NCI-H1694 (cell line): ENCODE measurements at places on chromosomes 3 and 15.

GRCh38 chr3:29143151-29143550 lies 137.7 kb upstream of the RBMS3 start:
- no peak for DNase-seq

GRCh38 chr3:23071296-23071695 lies 131.8 kb upstream of the UBE2E2 start:
- DNase-seq, result no peak

- no peak for DNase-seq
Observed at GRCh38 chr3:12755754-12756153, 3.3 kb downstream of the TMEM40 start.

GRCh38 chr3:56928379-56929068 lies 126.8 kb upstream of the ARHGEF3 start:
- DNase-seq, result no peak

DNA sequence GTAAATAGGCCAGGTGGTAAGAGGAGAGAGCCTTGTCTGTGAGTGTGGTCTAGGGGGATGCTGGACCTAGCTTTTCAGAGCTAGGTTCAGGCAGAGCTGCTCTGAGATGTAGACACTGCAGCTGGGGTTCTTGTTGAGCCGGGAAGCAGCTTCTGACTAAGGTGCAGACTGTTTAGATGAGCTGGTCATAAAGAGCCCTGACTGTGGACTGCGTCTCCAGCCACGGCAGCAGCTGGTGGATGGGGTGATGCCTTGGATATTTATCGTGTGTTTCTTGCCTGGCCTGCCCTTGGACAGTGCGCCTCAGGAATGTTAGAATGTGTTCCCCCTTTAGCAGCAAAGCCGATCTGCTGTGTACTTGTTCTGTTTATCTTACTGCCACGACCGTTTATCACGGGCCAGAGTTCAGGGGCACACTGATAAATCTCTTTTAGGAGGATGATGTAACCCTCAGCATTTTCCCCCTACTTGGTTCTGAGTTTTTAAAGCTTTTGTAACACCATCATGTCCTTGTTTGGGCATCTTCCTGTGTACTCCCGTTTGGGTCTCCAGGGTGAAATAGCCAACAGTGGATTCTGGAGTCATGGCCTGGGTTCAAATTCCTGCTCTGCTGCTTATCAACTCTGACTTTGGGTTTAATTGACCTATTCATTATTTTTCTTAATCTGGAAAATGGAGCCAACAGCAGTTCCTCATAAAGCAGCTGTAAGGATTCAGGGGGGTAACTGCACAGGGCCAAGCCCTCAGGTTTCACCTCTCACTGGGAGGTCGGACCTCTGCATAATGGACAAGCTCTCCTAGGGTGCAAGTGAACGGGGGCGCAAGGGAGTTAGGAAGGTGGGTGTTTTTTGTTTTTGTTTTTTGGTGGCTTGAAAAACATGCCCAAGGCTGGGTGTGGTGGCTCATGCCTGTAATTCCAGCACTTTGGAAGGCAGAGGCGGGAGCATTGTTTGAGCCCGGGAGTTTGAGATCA lies 51.4 kb downstream of the FLNB start:
- no peak for DNase-seq

DNA sequence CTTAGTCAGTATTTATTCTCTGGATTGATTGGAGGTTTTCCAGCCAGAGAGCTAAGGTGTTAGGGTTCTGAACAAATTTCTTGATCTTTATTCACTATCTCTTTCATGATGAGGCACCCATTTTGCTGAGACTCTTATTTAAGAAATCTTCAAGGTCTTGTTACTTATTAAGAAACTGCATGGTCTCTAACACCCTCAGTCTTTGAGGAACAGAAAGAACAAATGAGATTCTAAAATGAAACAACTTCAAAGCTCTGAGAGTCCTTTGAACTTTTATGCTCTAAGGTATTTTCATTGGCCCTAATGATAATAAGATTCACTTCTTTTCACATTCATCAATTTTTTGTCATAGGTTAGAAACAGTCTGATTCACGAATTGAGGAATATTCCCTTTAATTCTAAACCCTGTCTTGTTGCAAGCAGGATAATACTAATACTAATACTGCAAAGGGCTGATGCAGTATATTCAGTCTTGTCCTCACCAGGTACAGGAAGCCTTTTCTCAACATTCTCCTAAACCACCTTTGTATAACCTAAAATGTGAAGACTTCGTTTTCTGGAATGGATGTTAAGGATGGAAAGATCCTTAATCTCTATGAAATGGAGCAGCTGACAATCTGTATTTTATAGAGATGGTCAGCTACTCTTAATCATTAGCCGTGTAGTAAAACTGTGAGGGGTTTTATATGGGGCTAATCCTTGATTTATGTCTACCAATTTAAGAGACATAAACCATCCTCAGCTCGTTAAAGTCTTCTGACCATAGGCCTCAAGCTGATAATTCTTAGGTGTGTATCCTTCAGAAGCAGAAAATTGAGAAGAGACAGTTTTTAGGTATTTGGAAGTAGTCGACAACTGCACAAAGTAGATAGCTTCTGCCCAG lies 198.3 kb downstream of the OTOL1 start:
- DNase-seq, result no peak

GRCh38 chr3:100746092-100746491 lies 36.8 kb downstream of the TFG start:
- DNase-seq, result no peak

GRCh38 chr15:29140475-29141307 lies 128.9 kb downstream of the NSMCE3 start:
- no peak for DNase-seq

DNA sequence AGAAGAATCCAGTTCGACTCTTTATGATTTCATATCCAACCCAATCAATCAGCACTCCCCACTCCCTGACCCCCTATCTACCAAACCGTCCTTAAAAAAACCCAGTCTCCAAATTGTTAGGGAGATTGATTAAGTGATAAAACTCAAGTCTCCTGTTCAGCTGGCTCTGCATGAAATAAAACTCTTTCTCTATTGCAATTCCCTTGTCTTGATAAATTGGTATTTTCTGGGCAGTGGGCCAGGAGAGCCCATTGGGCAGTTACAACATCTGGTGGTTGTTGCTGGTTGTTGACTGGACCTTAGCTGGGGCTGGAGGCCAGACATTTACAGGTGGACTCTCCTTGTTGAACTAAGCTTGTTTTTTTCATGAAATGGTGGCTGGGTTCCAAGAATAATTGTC lies 642.3 kb downstream of the ROBO2 start:
- no peak for DNase-seq

DNA sequence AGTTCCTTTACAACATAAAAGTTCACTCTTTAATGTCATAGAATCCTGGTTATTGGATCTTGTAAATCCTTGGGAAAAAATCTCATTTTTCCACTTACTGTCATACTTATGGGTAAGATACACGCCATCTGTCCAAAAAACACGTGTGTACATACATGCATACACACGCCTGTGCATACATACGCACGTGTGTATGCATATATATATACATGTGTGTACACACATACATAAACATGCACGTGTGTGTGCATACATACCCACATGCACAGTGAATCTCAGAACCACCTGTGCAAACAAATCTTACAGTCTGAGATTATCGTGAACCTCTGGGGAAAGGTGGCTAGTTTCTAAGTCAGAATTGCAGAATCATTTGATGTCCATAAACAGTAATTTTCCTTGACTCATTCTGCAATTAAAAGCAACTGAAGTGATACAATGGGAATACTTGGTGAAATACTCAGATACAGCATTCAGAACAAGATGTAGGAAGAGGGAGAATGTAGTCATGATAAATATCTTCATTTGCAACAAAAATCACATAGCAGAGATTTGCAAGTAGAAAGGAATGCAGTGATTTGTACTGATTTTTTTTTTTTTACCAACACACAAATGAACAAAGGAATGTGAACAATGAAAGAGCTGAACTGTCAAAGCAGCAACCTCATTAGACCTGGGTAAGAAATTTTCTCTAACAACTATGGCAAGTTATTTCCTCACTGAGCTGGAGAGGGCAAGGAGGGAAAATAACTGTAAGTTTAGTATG lies 160.6 kb upstream of the POU1F1 start:
- DNase-seq, result no peak

GRCh38 chr3:189349772-189350171 lies 178.0 kb downstream of the TPRG1 start:
- no peak for DNase-seq

- no peak for DNase-seq
Observed at GRCh38 chr3:113441051-113441770, at the start of gene CFAP44. Gene CFAP44 (minus strand): TSS chr3:113441493. CDS start chr3:113433664, 7,829 bp downstream.

GRCh38 chr15:30872341-30872748 lies 31.4 kb upstream of the FAN1 start:
- DNase-seq, result no peak

DNA sequence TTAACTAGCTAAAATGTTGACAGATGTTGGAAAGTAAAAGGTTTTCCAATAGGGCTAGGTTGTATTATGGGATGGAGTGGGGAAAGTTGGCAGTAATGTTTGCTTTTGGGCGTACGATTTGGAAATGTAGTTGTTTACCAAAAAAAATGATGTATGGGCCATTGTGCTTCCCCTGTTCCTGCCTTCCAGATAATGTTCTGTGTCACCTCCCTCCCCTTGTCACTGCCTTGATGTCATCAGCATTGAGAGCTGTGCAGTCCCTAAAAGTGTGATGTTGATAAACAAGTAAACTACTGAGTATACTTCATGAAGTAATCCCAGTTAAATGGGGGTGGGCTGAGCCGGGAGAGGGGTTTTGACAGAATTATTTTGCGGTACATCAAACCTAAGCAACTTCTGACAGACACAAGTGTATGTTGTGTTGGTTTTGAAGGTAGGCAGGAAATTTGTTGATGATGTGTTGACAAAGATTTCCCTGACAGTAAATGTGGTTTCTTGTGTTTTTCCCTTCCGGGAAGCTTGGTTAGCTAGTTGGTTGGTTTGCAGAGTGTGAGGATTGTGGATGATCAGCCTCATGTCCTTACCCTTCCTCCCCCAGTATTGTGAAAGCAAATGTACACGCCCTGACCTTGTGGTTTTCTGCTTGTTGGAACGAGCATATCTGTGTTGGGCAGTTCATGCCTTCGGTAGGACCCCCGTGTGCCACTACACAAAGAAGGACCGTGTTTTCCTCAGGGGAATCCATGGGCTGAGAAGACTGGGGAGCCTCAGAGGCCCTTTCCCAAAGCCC lies 87.3 kb downstream of the PGPEP1L start:
- DNase-seq, result no peak

- no peak for DNase-seq
Observed at GRCh38 chr15:34815836-34816235, 20.5 kb upstream of the ACTC1 start.

DNA sequence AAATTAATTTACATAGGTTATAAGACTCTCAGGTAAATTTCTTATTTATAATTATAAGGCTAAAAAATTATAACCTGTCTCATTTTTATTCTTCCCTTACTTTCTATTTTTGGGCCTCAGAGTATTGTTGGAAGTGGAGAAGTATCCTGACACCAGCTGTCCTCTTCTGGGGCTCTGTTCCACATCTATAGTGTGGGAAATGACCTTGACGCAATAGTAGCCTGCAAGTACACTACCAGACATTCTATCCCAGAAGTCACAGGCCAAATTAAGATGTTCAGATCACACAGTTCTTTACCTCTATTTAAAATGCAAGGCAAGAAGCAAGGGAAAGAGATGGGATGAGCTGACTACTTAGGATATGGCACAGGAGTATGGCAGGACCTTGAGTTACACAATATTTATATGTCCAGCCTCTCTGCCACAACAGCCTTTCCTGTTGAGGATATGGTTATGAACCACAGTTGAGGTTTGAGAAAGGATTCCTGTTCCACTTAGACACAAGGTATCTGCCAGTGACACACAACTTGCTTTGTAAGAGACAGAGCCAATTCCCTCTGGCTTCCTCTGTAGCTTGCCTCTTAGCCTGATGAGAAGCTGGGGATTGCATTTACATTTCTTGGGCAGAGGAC lies 158.0 kb upstream of the IL12A start:
- DNase-seq, result no peak

DNA sequence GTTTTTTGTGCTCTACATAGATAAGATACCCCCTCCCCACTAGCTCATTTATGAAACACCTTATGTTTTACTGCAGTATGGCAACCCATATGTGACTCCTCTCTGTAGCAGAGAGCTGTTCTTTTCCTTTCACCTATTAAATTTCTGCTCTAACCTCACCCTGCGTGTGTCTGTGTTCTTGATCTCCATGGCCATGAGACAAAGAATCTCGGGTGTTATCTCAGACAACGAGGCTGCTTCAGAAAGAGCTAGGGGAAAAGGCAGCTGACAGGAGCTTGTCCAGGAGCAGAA lies 18.0 kb downstream of the CCR8 start:
- no peak for DNase-seq

DNA sequence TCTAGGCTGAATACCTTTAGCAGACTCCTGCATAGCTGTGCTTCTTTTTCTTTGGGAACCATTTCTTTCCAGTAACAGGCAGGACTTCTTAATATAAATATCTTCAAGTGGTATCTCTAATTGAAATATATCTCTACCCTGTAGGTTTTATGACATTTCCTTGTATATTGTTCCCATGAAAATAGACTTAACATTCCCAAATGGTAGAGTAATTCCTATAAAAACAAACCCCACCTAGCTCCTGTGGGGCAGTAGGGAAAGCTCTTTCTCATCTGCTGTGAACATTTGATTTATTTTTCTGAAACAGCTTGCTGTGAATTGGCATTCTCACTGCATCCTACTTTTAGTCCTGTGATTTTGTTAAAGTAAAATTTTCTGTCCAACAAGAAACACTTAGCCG lies 20.8 kb downstream of the SELENOT start:
- DNase-seq, result no peak
